AG04450 (cell line): ENCODE measurements at places on chromosomes 16 and 17. TPM values are rescaled to one million over a fixed set of nuclear protein-coding genes. Genes with fewer than 3 reads are reported as not detected.

DNA sequence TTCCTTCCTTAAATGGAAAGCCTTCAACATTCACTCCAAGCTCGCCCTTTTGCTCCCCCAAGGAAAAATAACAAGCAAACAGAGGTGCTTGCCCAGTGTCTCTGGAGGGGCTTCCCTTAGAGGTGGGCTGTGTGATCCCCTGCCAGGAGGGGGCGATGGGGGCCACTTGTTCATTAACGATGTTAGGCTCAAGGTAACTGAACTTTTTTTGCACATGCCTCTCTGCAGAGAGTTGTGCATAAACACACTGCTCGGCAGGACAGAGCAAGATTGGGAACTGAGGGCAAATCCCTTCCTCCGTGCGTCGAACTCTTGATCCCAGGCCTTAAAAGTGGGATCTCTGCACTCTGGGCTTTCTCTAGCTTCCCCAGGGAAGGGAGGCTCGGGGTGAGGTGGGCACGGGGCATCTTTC, 15.5 kb upstream of the NAGLU start:
- no peak for DNase-seq

Gene CDH8
- polyA plus RNA-seq, result not detected in 2 replicates

DNA sequence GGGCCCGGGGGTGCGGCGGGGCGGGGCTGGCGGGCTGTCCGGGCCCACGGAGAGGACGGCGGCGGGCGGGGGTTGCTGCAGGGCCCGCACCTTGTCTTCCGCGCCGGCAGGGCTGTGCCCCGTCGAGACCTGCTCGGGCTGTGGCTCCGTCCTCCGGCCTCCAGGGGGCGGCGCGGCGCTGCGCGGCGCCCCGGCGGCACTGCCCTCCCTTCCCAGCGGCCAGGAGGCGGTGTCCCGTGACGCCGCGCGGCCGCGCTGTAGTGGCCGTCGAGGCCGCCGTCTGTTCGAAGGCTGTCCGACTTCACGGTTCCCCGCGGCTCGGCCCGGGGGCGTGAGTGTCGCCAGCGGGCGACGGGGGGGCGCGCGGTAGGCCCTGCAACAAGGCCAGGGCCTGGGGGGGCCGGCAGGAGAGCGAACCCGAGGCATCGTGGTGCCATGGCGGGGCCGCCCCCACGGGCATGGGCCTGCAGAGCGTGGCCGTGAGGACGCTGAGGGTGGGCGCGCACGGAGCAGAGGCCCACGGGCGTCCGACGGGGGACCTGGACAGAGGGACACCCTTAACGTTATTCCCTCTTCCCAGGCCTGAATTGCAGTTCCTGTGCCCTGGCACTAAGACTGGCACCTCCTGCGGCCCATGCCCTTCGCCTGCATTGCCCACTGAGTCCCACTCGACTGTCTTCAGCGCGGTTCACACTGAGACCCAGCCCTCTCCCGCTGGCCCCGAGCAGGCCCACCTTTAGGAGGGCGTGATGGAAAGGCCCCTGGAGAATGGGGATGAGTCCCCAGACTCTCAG, at the start of gene PLEKHG4:
Gene PLEKHG4 (plus strand): TSS at position 237 of the 794 bp plus-strand sequence. CDS start 513 bp downstream, at position 750.
- DNase-seq, result no peak

Gene OR1F1
- polyA plus RNA-seq, result 0.20 and 0.29 TPM in 2 replicates

DNA sequence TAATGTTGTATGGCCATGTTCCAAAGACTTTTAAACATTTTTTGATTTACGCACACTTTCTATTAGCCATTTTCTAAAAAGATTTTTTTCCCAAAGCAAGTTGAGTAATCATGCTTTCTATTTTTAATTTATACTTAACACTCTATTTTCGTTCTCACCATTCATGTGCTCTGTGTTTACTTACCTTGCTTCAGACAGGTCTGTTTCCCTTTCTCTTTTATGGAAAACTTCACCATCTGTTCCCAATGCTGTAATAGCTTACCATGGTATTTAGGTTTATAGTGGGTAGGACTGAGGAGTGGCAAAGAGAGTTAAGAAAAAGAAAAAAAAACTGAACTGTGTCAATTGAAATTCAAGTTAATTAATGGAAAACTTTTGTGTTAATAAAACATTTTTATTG, 37.5 kb upstream of the KCNJ16 start:
- no peak for DNase-seq

- no peak for DNase-seq
Measured at GRCh38 chr17:33955461-33955860, 299.6 kb upstream of the CCL2 start.
